T-cell (primary cell): ENCODE measurements at places on chromosomes 5 and 9. TPM values are rescaled to one million over a fixed set of nuclear protein-coding genes. Genes with fewer than 3 reads are reported as not detected.

DNA sequence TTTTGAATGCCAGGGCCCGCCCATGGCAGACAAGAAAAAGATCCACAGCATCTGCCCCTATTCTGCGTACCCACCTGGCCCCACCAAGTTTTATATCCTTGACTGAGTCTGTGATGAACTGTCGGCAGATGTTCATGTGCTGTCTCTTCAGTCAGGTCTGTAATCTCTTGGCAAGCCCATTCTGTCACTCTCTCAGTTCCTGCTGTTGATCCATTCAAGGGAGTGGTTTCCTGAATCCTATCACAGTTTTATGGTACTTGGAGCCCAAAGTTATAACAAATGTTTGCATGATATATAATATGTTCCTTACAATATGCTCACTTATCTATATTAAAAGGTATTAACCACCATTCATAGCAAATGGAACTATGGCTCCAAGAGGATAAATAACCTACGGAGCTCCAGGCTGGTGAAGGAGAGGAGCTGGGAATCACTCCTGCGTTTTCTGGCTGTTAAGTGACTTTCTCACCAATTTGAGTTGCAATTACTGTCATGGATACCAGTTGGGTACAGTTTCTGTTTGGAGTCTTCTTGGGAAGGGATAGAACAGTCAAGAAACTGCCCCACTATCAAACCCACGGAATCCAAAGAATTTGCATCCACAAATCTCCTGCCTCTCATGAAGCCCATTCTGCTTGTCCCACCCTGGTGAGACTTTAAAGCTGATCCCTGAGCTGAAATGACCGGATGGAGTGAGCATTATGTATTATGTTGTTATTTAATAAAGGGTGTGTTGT lies 103.4 kb upstream of the SPRY4 start:
- no peak for DNase-seq

DNA sequence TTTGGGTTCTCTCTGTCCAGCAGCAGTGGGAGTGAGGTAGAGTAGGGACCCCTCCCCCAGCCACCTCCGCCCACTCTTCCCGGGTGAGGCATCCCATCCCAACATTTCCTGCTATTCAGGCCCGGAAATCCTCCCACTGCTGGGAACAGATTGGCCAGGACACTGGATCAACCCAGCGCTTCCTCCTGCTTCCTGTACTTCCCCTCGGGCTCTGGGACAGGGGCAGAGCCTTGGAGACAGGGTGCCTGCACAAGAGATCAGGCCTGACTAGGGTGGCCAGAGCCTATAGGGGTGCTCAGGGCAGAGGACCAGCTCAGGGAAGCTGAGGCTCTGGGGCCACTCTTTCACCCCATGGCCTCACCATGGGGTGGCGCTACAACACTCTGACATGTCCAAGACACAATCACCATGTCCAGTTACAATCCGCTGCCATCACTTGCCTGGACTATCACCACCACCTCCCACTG lies 14.5 kb downstream of the SH2D3C start:
- no peak for DNase-seq

DNA sequence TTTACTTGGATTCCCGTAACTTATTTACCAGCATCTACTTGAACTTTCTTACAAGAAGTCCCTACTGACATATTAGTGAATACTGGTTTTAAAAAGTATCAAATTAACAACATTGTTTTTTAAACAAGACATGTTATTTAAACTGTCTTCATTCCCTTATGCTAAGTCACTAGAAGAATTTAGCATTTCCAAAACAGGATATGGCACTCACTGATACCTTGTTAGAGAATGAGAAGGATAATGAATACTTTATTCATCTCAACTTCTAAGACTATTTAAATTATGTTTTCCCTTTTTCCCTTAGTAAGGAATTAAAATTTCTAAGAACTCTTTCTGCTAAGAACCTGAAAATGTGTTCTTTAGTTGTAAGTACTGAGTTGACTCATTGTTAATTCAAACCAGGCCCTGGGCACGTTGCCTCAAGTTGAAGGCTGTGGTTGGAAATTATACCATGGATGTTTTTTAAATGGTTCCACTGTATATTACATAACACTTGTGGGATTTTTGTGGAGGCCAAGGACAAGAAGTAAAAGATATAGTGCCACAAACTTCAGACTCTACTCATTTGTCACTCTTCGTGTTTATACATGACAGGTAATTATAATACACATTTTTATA lies 219.0 kb upstream of the EDIL3 start:
- DNase-seq, result no peak

DNA sequence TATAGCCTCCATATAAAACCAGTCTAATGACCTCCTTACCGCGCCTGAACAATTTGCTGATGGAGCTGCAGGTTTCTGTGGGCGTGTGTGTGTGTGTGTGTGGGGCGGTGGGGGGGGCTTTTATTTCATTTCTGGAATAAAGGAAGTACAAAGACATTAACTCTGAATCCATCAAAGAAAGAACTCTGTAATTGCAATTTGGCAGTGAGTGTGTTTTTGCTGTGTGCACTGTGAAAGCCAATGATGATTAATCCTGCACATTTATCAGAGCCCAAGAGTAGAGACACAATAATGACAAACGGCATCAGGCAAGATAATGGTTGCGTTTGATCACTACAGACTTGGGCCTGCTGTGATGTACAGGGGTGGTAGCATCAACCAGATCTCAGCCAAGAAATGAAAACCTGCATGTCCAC lies 29.3 kb upstream of the NDFIP1 start:
- no peak for DNase-seq

- no peak for DNase-seq
Measured at GRCh38 chr9:68678430-68678829, 26.6 kb upstream of the PIP5K1B start.

Gene PCDHB14
- total RNA-seq, result 0.12 TPM

DNA sequence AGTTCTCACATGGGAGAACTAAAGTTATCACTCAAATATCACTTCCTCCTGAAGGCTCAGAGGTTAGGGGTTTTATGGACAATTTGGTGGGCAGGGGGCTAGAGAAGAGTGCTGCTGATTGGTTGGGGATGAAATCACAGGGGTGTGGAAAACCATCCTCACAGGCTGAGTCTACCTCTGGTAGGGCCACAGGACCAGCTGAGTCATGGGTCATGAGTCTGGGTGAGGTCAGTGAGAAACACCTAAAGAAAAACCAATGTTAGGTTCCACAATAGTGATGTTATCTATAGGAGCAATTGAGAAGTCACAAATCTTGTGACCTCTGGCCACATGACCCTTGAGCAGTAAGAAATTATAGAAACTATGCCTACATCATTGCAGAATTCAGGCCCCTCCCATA lies 203.3 kb upstream of the TARS1 start:
- DNase-seq, result no peak

Gene DIPK1B
- 0.25 TPM for total RNA-seq

DNA sequence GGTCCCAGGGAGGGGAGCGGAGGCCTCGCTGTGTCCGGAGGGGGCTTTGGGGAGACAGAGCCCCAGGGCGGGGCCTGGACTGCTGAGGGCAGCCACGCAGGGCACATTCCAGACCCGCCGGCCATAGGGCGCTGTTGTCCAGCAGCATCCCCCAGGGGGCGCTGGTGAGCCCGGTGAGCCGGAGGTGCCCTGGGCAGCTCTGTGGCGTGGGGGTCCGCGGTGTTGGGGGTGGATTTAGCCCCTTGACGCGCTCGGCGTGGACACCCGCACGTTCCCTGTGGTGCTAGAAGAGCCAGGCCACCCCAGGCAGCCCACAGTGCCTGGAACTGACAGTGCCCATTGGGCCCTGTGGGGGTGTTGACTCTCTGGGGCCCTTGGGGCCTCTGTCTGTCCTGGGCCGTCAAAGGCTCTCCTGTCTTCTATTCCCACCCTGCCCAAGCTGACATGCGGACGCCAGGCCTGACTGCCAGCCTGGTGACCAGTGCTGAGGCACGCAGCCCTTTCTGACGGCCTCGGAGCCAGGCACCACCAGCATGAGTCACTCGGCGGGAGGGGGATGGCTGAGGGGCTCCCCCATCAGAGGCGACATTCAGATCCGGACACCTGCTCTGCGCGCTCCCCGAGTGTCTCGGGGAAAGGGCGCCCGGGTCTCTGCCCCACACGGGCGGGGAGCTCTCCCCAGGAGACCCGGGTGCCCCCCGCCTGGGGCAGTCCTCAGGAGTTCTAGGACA lies 23.9 kb downstream of the TPPP start:
- no peak for DNase-seq

DNA sequence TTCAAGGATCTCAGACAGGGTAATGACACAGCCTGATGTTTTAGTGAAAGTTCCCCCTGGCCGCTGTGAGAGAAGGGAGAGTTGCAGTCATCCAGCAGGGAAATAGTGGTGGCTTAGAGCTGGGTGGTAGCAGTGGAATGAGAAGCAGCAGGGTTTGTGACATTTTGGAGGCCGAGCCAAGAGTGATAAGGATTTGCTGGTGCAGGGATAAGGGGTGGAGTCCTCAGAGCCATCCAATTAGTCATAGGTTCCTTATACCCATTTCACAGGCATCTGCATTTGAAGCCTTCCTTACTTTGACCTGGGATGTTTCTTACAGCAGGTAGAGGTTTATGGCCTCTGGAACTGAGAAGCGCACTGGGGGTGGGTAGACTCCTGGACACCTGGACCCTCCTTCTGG lies 12.8 kb downstream of the JADE2 start:
- DNase-seq, result no peak

Gene AK3
- 25.7 TPM for total RNA-seq

DNA sequence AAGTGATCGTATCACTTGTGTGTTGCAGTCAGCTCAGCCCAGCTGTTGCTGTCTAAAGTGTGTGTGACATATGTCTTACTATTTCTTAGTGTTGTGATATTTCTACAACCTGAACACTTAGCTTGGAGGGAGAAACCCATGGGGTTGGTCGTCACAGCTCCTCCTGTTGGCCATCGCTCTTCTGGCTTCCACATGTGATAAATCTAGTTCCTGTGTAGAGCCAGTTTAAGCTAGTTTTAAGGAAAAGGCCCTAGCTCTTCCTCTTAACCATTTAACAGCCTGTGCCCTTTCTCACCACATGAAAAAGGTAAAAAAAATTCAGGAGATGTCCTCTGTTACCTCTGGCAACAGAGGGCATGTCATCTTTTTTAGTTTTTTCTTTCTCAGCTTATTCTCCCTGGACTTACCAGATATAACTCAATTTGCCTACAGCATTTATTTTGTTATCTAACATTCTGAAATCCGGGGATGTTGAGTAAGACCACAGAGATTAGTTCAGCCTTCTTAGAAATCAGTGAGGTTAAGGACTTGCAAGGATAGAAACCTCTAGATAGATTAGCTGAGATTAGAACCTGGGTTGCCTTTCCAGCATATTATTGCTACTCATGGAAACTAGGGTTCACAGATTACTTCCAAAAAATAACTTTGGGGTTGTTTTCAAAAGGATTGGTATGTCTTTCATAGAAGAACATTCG lies 100.4 kb downstream of the GAPVD1 start:
- DNase-seq, result no peak

GRCh38 chr5:60677850-60678664 lies 21.9 kb downstream of the DEPDC1B start:
- no peak for DNase-seq

DNA sequence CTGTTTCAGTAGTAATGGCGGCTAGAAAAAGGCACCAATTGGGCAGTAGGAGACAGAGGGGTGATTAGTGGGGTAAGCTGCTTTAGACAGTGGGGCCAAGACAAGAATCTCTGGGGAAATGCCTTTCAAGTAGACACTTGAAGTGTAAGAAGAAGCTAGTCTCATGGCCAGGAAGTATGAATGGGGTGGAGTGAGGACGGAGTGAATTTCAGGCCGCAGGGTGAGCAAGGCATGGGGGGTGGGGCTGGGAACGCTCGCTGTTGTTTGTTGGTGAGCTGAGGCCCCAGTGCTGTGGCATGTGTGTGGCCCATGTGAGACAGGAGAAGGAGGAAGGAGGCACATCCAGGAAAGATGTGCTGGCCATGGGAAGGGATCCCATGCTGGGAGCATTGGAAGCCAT lies 149.2 kb upstream of the NFIL3 start:
- no peak for DNase-seq

DNA sequence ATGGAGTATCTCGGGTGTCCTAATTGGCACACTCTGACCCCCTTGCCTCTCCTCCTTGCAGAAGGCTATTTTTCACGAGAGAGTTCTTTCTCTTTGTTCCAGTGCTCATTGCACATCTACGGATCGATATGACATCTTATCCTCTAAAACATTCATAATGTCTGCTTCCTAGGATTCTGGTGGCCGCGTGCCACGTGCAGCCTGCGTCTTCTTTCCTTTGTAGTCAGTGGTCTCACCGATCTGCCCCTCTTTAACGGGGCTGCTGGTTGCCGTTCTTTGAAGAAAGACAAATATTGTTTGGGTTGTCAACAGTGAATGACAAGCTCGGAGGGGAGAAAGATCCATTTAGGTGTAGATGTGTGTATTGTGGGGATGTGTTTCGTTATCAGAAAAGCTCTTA lies 252.4 kb upstream of the WWC1 start:
- DNase-seq, result no peak

DNA sequence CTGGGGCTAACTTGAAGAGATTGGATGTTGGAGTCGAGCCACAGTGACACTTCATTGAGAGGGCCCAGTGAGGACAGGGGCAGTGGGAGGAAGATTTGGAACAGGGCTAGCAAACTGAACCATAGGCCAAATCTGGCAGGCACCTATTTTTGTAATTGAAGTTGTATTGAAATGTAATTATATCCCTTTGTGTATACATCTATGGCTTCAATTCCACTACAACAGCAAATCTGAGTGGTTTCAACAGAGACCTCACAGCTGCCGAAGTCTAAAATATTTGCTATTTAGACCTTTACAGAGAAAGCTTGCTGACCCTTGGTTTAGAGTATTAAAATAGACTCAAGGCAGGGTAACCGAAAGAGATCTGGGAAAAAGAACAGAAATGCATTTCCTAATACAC lies 4.7 kb upstream of the TNFSF8 start:
- DNase-seq, result no peak

GRCh38 chr5:83577036-83577636 lies 105.6 kb downstream of the VCAN start:
- no peak for DNase-seq

DNA sequence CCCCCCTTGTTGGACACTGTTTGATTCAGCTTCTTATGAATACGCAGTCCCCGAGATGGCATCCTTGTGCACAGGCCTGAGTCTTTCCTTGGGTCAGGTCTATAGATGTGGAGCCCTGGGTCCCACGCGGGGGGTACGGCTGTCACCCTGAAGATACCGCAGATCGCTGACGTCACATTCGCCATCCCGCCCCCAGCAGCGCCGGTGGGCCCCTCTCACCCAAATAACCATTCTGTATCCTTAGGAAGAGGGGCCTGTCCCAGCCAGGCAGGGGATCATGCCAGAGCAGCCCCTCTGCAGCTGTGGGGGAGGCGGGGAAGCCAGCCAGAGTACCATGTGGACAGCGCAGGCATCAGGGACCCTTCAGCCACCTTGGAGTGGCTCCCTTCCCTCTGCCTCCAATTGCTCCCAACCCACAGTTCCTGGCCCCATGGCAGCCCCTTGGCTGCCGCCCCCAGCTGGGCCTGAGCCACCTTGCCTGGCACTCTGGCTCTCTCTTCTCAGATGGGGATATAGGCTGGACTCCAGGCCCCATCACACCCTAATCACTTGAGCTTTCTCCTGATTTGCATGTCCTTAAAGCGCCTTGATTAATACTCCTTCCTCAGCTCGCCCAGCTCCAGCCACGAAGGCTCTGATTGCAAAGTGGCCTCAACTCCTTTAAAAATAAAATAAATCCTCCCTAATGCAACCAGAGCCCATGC lies 189.8 kb downstream of the C9orf50 start:
- DNase-seq, result no peak
